ENCODE measurements at places on chromosomes 1 and 21.

- DNase-seq, result no peak
Measured at GRCh38 chr1:7938070-7938469, 2.6 kb downstream of the TNFRSF9 start.

GRCh38 chr1:101002551-101002950, 23.0 kb downstream of the DPH5 start:
- no peak for DNase-seq

- no peak for DNase-seq
Measured at GRCh38 chr21:36916718-36917117, 49.8 kb downstream of the HLCS start.

DNA sequence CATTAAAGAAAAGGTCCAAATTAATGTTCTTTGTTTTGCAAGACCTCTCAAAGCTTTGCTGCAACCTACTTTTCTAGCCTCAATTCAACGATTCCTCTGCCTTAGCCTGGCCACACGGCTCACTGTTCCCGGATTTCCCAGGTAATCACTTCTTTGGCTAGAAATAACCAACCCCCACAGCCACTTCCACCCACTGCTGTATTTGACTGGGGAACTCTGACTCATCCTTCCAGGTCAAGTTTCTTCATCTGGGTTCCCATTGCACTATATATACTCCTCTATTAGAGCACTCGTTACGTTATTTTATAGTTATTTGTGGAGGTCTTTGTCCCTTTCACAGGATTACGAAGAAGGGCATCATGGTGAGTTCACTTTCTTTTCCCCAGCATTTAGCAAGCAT, 185.9 kb downstream of the CACNA1E start:
- DNase-seq, result no peak

DNA sequence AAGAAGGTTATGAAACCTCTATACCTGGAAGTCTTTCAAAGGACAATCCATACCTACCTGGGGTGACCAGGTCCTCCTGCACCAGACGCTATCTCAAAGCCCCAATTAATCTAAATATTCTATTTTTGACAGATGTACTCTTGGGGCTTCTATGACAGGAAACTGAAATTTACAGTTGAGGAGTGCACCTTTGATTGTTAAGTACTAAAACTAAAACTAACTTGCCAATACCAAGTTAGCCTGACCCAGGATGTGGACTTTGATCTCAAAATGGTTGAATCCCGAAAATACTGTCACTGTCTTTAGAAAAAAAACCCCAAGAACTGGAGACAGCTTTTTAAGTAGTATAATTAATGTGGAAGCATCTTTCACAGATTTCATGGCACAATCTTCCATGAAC, 162.4 kb downstream of the TTLL7 start:
- DNase-seq, result no peak

GRCh38 chr1:931380-932172, 7.9 kb downstream of the SAMD11 start:
- DNase-seq, result no peak

DNA sequence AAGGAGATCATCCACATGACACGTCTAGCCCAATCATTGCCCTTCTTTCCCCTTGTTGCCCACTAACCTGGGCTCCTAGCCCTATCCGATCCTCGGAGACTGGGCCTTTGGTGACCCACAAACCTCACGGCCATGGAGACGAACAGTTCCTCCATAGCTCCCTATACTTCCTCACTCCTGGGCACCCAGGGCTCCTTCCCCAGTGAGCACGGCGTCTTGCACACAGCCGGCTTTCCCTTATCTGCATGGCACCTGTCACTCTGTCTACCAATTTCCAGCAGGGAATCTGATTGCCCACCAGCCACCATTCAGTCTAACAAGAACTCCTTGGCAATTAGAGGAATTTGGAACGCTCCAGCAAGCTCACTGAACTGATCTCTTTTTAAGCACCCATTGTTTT, 3.1 kb downstream of the GNG4 start:
- no peak for DNase-seq

GRCh38 chr1:5493851-5494311, 498.3 kb downstream of the NPHP4 start:
- DNase-seq, result no peak

DNA sequence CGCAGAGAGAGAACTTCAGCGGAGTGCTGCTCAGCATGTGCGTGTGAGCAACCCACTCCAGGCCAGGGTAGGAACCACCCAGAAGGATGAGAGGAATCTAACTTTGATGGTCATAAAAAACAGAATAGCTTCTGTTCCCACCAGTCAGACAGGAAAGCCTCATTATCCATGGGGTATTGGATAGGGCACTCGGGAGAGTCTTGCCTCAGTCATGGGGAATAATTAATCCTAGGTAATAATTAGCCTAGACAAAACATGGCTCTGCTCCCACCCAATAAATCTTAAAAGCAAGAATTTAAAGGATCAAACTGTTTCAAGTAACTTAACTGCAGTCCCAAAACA, 35.3 kb downstream of the LDLRAD1 start:
- DNase-seq, result no peak

- no peak for DNase-seq
Measured at GRCh38 chr1:60889709-60890108, 192.7 kb upstream of the NFIA start.

GRCh38 chr1:47106792-47107191, 30.4 kb upstream of the CYP4A22 start:
- DNase-seq, result no peak

- DNase-seq, result no peak
Measured at GRCh38 chr1:157390651-157391050, 161.7 kb downstream of the FCRL5 start.

- no peak for DNase-seq
Measured at GRCh38 chr1:65717815-65718454, 74.8 kb upstream of the PDE4B start.

DNA sequence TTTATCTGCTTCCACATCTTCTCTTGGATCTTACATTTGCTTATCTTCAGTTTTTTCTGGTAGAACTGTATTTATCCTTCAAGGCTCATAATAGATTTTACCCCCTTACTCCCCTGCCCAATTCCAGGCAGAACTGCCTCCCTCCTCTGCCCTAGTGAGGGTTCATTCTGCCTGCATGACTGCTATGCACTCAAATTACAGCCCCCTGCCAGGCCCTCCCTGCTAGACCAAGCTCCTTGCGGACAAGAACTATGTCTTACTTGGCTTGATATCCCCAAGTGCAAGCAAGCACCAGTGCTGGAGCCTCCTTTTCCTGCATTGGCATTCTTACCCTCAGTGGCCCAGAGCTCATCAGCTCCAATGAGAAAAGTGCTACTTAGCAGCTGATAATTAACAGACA, 18.1 kb downstream of the MAPKAPK2 start:
- no peak for DNase-seq

DNA sequence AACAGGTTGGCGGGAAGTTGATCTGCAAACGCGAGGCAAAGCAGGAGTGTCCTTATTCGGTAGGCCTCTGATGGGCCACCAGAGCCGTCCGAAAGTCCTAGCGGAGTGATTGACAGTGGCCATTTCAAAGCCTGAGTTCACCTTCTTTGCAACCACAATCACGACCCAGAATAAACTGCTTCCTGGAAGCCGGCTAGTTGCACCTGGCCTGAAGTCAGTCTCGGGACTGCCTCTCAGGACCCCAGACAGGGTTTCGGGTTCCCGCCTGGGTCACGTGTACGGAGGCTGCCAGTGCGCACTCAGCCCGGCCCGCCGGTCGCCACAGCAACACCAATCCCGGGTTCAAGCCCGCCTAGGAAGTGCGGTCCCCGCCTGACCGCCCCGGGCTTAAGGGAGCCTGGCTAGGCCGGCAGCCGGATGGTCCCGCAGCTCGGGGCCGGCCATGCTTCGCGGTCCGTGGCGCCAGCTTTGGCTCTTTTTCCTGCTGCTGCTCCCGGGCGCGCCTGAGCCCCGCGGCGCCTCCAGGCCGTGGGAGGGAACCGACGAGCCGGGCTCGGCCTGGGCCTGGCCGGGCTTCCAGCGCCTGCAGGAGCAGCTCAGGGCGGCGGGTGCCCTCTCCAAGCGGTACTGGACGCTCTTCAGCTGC, at the start of gene TOR3A:
TOR3A (plus strand) TSS at position 384 of the 646 bp plus-strand sequence; CDS start at position 443, 59 bp downstream.
- peak; percentile 89 for DNase-seq

DNA sequence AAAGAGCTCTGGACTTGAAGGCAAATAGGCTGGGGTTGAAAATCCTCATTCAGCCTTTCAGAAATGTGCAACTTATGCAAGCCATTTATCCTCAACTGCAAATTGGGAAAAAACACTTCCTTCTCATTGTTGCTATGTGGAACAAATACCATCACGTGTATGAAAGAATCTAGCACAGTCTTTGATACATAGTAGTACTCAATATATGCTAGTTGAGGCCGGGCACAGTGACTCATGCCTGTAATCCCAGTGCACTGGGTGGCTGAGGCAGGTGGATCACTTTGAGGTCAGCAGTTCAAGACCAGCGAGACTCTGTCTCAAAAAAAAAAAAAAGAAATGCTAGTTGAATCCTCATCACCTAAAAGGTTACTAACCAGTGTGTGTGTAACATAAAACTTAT, 8.2 kb downstream of the PI4KB start:
- no peak for DNase-seq

GRCh38 chr1:235290740-235291502, 37.1 kb downstream of the ARID4B start:
- DNase-seq, result no peak

GRCh38 chr1:201295861-201296260, 12.6 kb downstream of the PKP1 start:
- no peak for DNase-seq

GRCh38 chr1:93178418-93178817, 1.8 kb downstream of the TMED5 start:
- no peak for DNase-seq

DNA sequence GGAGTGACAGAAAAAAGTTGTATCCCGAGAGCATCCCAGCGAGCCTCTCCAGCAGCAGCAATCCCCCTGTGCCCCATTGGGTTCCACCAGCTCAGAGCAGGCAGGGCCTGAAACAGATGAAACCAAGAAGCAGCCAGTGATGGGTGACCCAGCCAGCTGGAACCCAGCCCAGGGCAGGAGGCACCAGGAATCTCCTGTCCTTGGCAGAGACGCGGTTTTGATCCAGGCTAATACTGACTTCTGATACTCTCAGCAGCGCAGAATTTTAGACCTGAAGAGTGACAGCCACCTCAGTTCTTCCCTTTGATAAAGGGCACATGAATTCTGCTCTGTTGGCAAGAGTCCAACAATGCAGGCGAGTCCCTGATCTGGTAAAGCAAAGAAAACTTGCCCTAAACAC, 11.4 kb upstream of the OLIG1 start:
- DNase-seq, result no peak

DNA sequence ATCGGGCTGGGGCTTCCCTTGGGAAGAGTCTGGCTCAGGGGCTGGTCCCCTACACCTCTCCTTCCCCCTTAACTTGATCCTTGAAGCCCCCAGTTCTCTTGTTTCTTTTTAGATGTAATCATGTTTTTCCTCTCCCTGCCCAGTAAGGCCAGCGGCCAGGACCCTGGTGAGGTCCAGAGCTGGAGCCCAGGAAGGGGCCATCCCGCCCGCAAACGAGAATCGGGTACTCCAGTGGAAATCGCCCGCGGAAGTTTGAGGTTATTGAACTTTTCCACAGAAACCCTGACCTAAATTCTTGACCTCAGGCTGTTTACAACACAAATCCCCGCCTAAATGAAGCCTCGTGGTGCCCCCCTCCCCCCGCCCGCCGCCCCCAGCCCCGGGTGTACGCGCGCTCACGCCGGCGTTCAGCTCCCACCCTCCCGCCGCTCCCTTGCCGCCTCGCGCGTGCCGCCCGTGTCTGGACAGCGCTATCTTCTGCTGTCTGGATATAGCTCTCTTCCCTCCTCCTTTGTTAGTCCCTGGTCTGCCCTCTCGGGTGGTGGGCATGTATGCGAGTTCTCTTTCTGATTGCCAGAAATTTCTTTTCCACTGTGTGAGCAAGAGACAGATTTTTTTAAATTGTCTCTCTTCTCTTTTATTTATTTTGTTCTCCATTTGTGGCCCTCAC, 165.9 kb upstream of the CACNA1E start:
- no peak for DNase-seq

DNA sequence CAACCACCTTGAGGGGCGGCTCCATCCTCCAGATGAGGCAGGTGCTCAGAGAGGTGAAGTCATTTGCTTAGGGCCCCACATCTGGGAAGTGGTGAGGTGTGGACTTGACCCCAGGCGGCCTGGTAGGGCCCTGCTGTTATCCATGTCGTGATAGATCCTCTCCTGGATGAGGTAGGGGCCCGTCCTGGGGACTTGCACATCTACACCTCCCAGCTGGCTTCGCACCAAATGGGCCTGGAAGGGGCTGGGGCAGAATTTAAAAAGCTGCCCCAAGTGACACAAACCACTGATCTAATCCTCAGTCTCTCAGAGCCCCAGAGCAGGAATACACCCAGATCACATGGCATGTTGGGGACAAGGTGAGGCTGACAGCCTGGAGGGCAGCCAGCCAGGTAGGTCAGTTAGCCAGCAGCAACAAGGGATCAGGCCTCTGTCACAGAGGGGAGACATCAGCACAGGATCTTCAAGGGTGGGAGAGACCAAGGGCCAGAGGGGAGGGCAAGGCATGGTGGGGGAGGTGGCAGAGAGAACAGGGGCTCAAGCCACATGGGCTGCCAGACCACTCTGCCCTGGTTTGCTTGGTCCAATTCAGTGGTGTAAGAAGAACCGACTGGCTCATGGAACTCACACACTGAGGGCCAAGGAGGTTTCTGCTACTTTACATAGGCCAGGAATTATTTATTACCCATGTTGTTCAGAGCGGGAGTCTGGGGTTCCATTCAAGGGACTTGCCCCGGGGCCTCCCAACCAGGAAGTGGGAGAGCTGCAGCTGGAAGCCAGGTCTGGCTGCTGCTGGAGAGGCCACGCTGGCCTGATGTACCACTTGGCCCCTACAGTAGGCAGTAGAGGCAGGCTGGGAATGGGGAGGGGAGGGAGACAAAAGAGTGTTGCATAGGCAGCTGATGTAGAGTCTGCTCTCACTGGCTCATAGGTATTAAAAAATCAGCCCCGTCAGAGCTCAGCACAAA, 12.1 kb downstream of the LRP8 start:
- DNase-seq, result no peak

GRCh38 chr1:36464605-36465393, 615 bp upstream of the MRPS15 start:
- DNase-seq, result no peak

GRCh38 chr1:44239961-44240371, 26.7 kb downstream of the DMAP1 start:
- DNase-seq, result no peak

- DNase-seq, result no peak
Measured at GRCh38 chr1:112938210-112938609, 17.8 kb downstream of the SLC16A1 start.

DNA sequence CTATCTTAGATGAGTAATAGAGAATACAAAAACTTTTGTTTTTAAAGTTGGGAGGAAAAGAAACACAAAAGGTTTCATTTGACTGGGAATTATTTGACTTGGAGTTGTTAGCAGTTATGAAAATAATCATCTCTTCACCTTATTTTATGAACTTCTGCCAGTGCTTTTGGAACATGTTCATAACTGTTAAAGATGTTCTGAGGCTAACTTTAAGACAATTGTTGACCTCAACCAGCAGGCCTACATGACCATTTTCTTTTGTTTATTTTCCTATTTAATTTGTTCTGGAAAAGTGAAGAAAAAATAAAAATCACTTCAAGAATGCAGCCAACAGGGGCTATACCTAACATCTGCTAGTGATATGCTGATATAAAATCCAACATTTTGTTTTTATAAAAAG, 37.4 kb downstream of the JAM2 start:
- DNase-seq, result no peak
